SIG-M5 (cell line): ENCODE measurements at places on chromosomes 5 and 9.

- DNase-seq: no peak
Measured at GRCh38 chr9:129414377-129414992, 206.4 kb downstream of the C9orf50 start.

GRCh38 chr9:71909887-71910649 lies 925 bp downstream of the ABHD17B start:
- no peak for DNase-seq

DNA sequence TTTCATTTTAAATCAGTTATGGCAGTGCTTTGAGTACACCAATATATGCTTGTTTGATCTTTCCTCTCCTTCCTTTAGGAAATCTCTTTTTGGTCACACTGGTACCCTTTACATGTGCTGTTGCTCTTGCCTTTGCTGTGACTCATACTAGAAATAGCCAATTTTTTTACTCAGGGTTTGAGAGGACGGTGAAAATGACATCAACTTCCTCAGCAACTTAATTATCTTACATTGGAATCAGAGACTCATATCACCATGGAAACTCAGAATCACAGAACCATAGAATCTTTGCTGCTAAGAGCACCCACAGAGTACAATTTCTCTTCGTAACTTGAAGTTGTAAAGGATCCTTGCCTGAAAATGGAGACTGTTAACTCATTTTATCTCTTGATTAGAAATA lies 13.8 kb upstream of the ZNF300 start:
- no peak for DNase-seq

- DNase-seq: no peak
Measured at GRCh38 chr5:66993448-66993847, 203.2 kb downstream of the CD180 start.

DNA sequence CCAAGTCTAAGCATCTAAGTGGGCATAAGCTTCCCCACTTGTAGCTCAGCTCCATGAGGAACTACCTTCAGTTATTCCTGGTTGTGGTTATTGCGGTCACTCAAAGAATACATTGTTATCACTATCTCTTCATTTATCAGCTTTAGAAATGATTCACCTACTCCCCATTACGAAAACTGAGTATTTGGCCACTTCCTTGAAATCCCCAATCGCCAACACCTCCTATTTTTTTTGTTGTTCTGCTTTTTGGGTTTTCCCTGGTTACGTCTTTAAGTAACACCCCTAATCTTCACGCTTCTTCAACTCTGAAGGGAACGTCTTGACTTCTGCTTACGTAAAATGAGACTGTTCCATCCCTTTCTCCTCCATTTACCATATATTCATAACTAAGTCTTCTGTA lies 20.7 kb downstream of the MAPK9 start:
- no peak for DNase-seq

DNA sequence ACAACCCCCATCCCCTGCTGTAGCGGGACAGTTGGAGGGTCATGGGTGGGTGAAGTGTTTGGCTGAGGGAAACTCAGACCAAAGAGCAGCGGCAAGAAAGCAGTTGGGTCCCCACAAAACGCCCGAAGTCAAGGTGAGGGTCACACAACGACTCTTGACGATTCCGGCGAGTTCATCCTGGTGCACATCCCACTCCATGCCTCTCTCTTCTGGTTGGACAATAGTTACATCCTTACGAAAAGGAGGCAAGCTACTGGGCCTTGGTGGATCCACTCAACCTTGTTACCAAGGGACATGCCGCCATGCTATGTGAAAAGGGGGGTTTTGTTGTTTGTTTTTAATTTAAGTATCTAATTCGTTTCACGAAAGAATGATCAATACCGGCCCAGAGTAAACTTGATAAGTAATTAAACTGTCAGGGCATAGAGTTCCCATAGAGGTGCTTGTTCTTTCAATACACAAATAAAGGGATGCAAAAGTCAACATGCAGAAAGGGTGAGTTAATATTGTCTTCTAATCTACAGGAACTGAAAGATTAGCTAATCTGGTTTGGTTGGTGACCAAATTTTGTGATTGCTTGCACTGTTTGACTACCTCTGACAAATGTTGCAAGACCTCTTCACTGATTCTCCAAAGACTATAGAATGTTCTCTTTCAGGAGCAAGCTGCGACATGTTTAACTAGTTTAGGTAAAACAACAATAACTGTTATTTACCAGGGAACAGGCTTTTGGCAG lies 732 bp upstream of the SMIM15 start:
- DNase-seq: no peak

GRCh38 chr5:55771175-55771655 lies 33.4 kb downstream of the DDX4 start:
- DNase-seq: no peak

DNA sequence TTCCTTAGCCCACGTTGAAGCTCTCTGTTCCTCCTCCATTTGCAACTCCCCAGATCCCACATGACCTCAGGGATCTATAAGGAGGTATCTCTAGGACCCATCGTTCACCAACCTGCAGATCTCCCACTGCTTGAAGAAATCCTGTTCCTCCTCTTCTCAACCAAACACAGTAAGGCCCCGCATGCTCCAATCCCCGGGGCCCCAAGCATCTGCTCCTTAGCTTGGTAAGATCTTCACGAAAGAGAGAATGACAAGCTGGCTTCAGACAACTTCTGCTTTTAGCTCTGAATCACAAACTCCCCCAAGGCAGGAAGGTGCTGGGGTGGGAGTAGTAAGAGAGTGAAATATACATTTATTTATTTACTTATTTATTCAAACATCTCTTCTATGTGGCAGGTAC lies 33.0 kb upstream of the ARHGAP26 start:
- DNase-seq: peak; percentile 8

- DNase-seq: no peak
Measured at GRCh38 chr5:178630951-178631350, 4.1 kb upstream of the CLK4 start.

GRCh38 chr5:124059200-124059599 lies 547.2 kb downstream of the CSNK1G3 start:
- DNase-seq: no peak

GRCh38 chr5:37283214-37283820 lies 34.1 kb upstream of the CPLANE1 start:
- no peak for DNase-seq
